ENCODE measurements at places on chromosomes 5 and 9.

GRCh38 chr5:72093824-72094223 is 13.5 kb upstream of the MAP1B start:
- no peak for DNase-seq

DNA sequence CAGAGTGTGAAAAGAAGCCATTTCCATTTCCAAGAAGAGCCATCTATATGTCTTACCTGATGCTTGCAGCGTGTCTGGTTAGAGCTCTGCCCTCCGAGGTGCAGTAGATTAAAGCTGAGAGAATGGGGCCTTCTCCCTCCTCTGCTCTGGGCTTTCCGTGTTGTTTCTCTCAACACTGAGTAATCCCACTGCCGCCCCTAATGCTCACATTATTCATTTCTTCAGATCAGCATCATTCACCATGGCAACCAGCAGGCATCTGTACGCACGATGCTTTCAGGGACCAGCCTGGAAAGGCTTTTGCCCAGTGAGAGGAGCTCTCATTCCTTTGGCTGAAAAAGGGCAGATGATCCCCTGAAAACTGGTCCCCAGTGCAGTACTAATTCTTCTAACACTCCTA is 79.6 kb downstream of the CYFIP2 start:
- peak; percentile 8 for DNase-seq

DNA sequence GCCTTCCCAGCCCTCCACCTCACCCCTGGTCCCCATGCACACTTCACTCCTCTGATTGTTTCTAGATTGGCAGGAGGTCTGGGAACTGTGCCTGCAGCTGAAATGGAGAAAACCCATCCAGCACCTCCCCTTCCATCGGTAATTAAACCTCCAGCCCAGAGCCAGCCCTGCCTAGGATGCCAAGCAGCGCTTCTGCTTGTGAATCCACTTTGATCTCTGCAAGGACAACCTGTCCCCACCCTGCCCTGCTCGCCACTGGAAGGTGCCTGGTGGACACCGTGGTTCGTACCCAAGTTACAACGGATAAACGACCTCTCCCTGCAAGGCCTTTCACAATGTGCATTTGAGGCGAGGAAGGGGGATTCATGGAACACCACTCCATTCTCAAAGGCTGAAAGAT is 50.6 kb downstream of the IRX2 start:
- DNase-seq, result no peak

DNA sequence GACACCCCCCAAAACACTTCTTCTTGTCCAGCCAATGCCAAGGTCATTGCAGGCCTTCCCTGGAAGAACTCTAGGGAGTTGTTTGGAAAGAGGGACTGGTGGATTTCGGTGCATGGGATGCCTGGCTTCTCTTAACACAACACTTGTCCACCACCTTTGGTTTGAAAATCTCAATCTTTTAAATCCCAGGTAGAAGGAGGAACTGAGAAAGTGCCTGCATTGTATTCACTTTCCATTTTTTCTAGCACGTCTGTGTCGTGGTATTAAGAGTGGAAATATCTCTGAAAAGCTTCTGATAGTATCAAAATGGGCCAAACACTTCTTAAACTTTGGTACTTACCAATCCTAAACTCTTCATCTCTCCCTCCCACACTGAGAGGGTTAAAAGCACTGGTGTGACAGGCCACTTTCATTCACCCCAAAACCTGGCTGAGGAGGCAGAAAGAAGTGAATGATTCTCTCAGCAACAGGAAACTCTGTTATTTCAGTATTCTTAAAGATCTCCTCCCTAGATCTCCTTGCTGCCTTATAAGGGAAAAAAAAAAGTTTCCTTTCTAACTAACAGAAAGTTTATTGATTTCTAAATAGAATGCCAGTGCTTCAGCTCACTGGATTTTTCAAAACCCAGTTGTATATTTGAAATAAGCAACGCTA is 3.9 kb upstream of the NFIB start:
- DNase-seq, result no peak

GRCh38 chr9:96459268-96460007 is 9.5 kb downstream of the HABP4 start:
- DNase-seq, result no peak
